MG63 (cell line): ENCODE measurements at places on chromosomes 12 and 14. TPM values are rescaled to one million over a fixed set of nuclear protein-coding genes. Genes with fewer than 3 reads are reported as not detected.
A peak's percentile ranks its signal among the peaks of the same experiment; 100 is the strongest.

Gene BCL2L14
- not detected in 2 replicates for total RNA-seq

Gene APOLD1
- 21.4 and 27.1 TPM in 2 replicates for total RNA-seq

Gene KIF21A
- 11.1 and 11.8 TPM in 2 replicates for total RNA-seq

Gene PLD4
- not detected in 2 replicates for total RNA-seq

Gene RHOJ
- not detected in 2 replicates for total RNA-seq

Gene VWF
- 0.03 and 0.12 TPM in 2 replicates for total RNA-seq

Gene GPRC5D
- total RNA-seq, result not detected in 2 replicates

Gene DUSP16
- 8.3 and 11.5 TPM in 2 replicates for total RNA-seq

Gene LAG3
- total RNA-seq, result 0.17 TPM in 1 of 2 replicates, not detected in the other

DNA sequence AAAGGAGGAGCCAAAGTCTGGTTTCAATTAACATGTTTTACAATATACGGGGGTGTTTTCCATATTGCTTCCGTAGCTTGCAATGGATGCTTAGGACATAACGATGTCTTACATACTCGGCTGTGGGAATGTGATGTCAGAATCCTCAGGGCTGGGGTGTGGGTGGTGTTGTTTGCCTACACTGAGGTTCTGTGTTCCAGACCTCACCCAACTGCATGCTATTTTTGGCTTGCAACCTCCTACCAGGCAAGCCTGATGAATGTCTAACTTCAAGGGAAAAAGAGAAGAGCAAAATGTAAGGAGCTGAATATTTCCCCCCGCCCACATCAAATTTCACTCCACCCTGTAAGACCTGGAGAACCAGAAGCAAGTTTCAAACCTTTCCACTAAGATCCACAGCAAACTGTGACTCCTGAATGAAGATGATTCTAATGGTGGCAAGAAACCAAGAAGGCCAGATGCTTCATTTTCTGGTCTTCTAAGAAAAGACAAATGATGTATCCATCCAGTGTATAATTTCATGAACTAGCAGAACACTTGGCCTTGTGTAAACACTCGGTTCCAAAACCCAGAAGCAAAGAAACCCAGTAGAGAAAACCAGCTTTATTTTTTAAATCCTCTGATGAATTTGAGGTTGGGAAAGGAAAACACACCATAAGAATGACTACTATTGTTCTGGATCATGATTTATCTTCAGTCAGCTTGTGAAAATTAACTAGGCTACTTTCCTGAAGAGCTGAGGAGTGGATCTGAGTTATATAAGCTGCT is 227.9 kb downstream of the DACT1 start:
- no peak for DNase-seq

GRCh38 chr12:121144416-121144914 is 11.8 kb downstream of the P2RX7 start:
- peak; percentile 61 for DNase-seq

GRCh38 chr12:80655751-80656150 is 51.7 kb upstream of the MYF6 start:
- DNase-seq, result no peak

GRCh38 chr12:42763682-42764081 is 174.1 kb upstream of the PRICKLE1 start:
- no peak for DNase-seq

- no peak for DNase-seq
These were observed 277.5 kb downstream of the RASSF9 start for GRCh38 chr12:85558684-85559083.

GRCh38 chr14:59755409-59756135 is 115.0 kb downstream of the RTN1 start:
- no peak for DNase-seq

DNA sequence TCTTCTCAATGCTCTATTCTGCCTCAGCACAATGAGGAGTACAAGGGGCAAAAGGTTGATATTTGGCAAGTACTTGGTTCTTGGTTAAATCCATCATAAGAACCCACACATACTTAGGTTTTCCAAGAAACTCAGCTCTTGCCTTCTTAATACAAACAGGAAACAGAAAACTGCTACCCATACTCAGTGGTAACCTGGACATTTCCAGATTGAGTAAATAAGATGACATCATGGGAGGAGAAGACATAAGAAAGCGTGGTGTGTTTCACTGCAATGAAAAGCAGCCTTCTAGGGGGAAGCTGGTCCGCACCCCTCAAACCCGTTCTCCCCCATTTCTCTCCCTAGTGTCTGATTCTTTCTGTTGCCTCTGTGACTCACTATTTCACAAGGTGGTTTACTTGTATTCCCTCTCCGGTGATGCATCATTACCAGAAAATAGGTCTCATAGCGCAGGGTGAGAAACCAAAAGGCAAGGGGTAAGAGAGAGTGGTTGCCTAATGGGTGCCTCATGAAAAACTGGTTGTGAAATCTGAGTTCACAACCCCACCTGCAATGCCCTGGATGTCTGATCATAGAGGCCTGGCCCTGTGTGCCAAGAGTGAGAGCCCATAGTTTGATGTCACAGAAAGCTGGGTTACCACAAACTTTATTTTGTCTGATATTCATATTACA is 326.5 kb upstream of the TBX3 start:
- no peak for DNase-seq

DNA sequence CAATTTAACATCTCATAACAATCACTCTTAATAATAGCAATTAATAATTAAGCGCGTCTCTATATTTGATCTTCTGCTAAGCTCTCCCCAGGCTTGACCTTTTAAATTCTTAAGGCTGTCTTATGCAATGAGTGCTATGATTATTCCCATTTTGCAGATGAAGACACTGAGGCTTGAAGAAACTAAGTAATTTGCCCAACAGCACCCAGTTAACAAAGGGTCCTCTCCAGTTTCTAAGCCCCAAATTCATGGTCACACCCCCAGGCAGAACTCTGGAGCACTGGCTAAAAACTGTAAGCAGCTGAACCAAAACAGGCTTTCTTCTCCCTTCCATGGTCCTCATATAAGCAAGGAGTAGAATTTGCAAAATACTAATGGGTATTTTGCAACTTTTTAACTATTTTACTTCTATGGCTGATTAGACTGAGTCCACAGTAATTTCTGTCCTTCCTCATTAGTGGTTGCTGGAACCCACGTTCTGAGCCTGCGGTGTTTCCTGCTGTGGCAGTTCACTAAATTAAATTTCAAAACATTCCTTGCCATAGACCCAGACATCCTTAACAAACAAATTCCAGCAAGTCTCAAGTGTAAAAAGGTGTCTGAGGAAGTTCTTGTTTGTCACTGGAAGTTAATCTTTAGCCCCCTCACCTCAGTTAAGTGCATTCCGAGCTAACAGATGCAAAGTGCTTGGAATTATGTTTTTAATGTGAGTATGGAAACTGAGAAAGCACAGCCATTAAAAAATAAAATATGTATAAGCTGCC is 76.5 kb downstream of the TMEM132D start:
- DNase-seq, result no peak

DNA sequence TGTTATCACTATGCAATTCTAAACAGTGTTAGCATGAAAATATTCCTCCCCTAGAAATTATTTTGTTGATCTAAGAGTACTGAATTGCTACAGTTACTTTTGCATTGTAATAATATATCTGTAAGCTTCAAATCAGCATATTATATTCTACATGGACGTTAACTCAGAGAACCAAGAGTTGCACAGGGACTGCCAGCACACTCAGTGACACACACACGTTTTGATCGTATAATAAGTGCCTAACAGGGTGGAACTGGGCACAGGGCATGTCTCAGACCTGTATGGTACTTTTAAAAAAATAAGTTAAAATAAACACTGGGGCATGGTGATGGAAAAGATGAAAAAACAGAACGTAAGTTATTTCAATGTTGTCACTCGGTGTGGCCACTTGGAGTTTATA is 451.6 kb downstream of the RGS6 start:
- DNase-seq, result no peak

DNA sequence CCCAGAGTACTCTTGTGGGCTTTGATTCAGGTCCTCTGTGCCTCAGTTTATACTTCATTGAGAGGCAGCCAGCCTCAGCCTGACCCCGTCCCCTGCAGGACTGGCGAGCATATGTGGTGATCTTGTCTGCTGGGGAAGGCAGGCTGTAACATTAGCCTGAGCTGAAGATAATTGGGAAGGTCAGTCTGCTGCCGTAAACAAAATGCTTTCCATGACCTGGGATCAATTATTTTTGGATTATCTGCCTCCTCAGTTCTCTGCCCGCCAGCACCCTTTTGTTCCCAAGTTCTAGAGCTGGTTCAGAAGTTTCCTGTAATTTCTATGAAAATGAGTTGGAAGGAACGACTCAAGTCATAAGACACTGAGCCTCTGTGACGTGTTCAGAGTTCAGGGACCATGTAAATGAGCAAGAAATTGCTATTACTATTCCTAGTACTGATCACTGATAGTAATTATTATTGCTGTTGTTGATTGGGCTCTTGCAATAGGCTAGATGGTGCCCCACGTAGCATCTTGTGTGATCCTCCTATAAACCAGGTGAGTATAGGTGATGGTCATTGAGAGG is 4.5 kb downstream of the ORAI1 start:
- DNase-seq, result no peak

- DNase-seq, result no peak
These were observed 903.4 kb downstream of the LRFN5 start for GRCh38 chr14:42510071-42510470.

DNA sequence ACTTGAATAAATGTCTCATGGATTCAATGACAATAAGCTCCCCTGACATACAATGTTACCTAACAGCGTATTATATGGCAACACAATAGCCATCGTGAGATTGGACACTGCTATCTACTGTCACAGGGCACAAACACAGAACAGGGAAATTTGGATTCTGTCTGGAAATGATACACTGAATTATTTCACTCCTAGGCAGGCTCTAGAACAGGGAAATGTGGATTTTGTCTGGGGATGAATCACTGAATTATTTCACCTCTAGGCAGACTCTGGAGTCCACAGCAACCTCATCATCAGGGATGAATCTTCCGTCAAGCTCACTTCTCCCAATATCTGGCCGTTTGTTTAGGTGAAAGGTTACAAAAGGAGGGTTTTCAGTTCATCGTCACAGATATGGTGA is 288.8 kb downstream of the TMEM132D start:
- no peak for DNase-seq

GRCh38 chr12:122908915-122909314 is 13.0 kb upstream of the VPS37B start:
- no peak for DNase-seq

- DNase-seq, result no peak
These were observed 220.7 kb upstream of the EGLN3 start for GRCh38 chr14:34171431-34172172.

DNA sequence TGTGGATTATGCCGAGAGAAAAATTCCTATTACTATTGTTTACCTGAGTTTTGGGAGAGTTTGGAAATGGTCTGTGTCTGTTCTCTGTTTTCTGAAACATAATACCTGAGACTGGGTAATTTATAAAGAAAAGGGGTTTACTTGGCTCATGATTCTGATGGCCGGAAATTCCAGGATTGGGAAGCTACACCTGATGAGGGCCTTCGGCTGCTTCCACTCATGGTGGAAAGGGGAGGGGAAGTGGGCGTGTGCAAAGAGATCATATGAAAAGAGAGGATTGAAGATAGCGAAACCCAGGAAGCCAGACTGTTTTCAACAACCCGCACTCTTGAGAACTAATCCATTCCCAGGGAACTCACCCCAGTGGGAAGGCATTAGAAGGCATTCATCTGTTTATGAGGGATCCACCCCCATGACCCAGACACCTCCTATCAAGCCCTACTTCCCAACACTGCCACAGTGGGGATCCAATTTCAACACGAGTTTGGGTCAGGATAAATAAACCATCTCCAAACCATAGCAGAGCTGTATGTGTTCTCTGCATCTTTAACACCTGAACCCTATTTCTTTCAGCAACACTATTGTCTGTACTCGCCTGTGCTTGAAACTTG is 51.1 kb downstream of the APAF1 start:
- no peak for DNase-seq

- no peak for DNase-seq
These were observed 13.8 kb downstream of the ASCL1 start for GRCh38 chr12:102971227-102971626.

DNA sequence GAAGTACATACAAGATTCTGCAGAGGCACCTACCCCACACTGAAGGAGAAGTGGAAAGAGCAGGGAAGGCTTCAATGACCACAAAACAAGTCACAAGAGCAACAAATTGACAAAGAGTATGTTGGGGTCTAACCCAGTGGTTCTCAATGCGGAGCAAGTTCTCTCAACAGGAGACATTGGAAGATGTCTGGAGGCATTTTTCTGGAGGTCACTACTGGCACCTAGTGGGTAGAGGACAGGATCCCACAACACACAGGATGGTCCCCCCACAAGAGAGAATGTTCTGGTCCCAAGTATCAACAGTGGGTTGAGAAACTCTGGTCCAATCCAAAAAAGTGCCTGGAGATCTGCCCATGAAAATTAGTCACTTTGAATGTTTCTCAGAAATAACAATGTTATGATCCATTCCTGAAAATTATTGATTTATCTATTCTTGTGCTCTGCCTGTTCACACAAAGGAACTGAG is 3.4 kb downstream of the SSH1 start:
- DNase-seq, result peak; percentile 55

- DNase-seq, result no peak
These were observed 8.7 kb downstream of the DNAI7 start for GRCh38 chr12:25186038-25186787.

GRCh38 chr14:102908766-102909455 is 13.6 kb upstream of the AMN start:
- DNase-seq, result no peak

DNA sequence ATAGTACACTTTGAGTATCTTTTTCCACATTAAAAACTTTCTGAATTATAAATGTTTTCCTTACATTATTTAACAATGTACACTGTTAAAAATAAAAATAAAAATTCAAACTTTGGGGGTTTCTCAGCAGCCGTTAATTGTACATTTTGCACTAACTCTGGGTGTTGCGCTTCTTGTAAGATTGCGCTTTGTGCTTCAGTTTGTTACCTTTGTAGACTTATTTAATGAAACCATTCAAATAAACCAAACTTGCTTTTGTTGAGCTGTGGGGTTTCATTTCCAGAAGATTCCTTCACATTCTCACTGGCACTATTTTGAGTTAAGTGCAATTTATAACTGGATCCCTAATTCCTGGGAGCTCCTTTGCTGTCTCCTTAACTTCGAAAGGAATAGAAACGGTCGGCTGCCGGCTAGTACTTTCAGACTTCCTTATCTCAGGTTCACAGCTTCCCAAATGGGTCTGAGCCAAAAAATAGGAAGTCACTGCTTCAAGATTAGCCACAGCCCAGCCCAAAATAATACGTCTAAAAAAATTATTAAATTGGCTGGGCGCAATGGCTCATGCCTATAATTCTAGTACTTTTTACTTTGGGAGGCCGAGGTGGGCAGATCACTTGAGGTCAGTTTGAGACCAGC is 38.2 kb downstream of the RAD52 start:
- no peak for DNase-seq

GRCh38 chr12:123076604-123077297 is 74.1 kb downstream of the PITPNM2 start:
- no peak for DNase-seq
